ENCODE measurements at places on chromosomes 3 and 15. TPM values are rescaled to one million over a fixed set of nuclear protein-coding genes. Genes with fewer than 3 reads are reported as not detected.

GPR62 gene
- polyA plus RNA-seq: 0.67 TPM

ZNF106 gene
- polyA plus RNA-seq: 308 TPM

DNA sequence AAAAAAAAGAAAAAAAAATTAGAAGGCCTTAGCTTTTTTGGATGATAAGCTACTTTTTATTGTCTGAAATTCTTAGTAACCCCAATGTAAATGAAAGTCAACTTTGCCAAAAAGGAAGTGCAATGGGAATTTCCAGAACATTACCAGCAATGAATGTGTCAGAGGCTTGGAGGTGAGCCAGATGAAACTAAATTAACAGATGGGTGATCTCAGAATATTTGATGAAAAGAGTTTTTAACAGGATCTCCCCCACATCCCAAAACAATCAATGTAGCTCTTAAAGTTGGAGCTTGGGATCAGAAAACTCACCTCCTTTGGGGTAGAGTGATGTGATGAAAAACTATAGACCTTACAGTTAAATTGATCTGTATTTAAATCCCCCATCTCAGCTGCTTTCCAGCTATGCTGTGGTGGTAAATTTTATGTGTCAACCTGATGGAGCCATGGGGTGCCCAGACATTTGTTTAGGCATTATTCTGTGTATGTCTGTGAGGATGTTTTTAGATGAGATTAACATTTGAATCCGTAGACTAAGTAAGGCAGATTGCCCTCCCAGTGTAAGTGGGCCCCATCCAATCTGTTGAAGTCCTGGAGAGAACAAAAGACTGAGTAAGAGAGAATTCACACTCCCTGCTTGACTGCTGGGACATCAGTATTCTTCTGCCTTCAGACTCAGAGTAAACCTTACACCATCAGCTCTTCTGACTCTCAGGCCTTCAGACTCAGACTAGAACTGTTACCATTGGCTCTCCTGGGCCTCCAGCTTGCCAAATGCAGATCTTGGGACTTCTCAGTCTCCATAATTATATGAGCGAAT is 84.3 kb upstream of the TNFSF10 start:
- no peak for DNase-seq

- DNase-seq: no peak
Measured at GRCh38 chr3:2172561-2173171, 74.0 kb downstream of the CNTN4 start.

- DNase-seq: no peak
Measured at GRCh38 chr15:70299931-70300869, 202.5 kb upstream of the TLE3 start.

GRCh38 chr15:82918607-82919230 is 33.8 kb downstream of the HOMER2 start:
- DNase-seq: no peak
